ENCODE measurements at places on chromosomes 12 and 14.
A peak's percentile ranks its signal among the peaks of the same experiment; 100 is the strongest.

DNA sequence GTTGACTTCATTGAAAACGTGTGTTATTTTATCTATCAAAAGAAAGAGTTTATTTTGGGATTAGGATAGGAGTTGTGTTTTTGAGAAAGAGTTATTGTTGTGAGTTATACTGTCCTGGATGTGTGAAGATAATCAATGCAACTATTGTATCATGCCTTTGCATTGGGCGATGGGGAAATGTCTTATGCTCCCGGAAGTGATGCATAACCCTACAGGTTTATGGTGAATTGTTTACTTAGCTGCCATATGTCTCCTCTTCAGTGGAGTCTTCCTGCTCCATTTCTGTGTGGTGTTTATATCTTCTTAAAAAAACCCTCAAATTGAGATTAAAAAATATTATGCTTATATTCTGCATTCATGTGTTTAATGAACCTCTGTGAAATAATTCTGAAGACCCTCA lies 6.5 kb downstream of the PDE3A start:
- no peak for DNase-seq

DNA sequence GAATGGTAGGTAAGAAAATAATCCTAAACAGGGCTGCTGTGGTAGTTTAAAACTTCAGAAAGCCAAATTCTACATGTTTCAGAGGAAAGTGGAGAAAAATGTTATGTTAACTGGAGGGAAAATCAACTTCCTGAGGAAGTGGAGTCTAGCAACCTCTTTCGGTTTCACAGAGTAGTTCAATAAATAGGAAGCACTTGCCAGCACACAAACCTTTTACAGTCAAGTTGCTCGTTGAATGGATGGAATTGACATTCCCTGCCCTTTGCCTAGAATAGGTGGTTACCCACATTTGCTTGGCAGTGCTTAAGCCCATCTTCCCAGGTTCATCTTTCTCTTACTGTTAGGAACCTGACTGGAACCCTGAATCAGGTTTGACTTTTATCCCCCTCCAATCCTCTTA lies 15.9 kb downstream of the ANKRD13A start:
- DNase-seq: no peak

- no peak for DNase-seq
Measured at GRCh38 chr14:104743461-104744380, 9.2 kb upstream of the SIVA1 start.

DNA sequence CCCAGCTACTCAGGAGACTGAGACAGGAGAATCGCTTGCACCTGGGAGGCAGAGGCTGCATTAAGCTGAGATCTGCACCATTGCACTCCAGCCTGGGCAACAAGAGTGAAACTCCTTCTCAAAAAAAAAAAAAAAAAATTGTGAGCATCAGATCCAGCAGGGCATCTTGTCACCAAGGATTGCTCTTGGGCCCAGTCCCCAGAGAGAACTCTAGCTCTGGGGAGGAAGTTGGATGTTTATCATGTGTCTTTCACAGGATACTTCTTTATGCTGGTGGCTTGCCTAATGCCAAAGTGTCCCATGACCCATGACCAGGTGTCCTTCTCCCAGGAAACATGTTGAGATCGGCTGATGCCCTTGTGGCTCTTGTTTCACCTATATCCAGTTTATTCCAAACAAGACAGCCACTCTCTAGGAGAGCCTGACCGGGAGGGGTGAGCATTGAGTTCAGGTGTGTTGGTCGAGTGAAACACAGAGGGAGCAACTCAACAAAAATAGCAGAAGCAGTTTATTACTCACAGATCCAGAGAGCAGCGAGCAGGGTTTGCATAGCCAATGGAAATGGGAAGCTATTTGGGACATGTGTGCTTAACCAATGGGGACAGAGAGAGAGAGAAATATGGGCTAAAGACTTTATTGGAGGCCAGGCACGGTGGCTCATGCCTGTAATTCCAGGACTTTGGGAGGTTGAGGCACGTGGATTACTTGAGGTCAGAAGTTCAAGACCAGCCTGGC lies 6.6 kb upstream of the TCHP start:
- no peak for DNase-seq

DNA sequence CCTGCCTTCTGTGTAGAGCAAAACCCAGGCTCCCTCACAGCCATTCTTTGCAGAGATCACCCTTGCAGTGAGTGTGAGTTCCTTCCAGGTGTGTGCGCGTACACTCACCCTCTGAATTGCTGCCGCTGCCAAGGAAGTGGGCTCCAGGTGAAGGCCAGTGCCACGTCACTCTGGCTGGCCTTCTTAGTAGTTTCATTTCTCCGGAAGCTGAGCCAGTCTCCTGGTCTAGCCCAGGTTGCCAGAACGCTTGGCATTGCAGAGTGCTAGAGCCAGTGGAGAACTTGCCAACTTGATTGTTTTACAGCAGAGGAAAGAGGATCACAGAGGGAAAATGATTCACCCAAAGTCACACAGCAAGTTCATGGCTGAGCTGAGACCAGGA lies 11.0 kb downstream of the CBLN3 start:
- DNase-seq: peak; percentile 63

GRCh38 chr12:84416626-84417025 lies 496.0 kb downstream of the SLC6A15 start:
- DNase-seq: no peak

DNA sequence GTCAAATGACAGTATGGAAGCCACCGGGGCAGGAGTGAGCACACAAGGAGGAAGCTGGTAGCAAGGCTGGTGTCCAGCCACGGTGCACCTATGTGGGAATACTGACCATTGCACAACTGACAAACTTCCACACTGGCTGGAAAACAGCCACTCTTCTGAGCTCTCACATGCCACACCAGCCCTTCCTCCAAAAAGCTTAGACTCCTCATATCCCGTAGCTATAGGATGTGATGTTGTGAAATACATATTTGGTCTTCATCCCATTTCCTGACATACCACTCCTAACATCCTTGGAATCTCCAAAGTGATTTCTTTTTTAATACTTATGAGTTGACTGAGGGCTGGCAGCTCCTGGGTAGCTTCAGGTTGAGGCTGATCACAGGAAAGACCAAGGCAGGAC lies 103.6 kb downstream of the NTF3 start:
- DNase-seq: no peak

DNA sequence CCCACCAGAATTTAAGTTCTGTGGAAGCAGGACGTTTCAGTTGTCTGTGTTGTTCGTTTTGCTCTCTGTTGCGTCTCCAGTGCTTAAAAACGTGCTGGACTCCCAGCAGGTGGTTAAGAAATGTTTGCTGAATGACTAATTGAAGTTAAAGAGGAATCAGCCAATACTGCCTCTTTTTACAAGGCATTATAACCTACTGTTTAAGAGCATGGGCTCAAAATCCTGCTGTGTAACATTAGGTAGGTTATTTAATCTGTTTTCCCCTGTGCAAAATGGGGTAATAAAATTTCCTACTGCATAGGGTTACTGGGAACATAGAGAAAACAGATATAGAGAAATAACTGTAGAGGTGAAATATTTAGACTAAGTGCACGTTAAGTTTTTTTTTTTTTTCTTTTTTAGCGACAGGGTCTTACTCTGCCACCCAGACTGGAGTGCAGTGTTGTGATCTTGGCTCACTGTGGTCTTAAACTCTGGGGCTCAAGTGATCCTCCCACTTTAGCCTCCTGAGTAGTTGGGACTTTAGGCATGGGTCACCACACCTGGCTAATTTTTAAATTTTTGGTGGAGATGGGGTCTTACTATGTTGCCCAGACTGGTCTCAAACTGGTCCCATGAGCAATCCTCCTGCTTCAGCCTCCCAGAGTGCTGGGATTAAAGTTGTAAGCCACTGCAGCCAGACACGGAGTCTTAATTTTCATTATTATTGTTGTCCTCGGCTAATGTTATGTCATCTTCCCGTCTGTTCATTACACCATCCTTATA lies 139.4 kb upstream of the PRICKLE1 start:
- DNase-seq: no peak
